ENCODE measurements at places on chromosomes 4 and X.

- no peak for DNase-seq
Observed at GRCh38 chrX:65528293-65528692, 6.3 kb downstream of the LAS1L start.

DNA sequence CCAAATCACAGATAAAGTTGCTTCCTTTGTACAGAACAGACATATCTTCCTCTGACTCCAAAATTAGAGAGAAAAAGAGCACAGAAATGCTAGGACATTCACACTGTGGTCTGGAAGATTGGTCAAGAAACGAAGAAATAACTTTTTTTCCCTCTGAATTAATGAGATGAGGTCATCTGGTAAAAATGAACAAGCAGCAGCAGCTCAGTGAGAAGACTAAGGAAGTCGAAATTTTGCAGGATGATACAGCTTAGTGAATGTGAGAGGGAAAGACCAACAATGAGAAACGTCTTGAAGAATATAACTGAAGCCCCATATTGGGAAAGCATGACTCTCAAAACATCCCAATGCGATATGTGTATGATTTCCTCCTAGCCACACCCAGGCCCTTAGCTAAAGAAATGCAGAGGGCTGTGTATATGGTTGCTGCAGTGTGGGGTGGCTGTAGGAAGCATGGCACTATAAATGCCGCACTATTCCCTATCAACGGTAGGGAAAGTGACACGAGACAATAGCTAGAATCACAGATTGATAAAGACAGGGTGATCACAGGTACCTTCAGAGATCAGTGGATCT is 208.6 kb downstream of the VEGFC start:
- no peak for DNase-seq

DNA sequence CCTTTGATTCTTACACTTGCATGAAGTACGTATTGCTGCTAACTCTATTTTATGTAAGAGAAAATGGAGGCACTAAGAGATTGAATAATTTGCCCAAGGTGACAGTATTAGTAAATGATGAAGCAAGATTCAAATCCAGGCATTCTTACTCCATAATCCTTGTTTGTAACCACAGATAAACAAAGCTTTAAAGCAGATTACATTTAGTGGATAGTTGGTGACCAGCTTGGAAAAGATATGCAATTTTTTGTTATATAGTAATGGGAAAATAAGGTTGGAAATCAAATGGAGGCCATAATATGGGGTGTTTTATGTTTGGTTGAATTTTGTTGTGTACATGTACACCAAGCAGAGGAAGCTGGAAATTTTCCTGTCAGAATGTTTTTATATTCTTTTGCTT is 30.8 kb downstream of the MND1 start:
- DNase-seq: no peak

- no peak for DNase-seq
Observed at GRCh38 chr4:119748853-119749252, 120.2 kb upstream of the PDE5A start.

DNA sequence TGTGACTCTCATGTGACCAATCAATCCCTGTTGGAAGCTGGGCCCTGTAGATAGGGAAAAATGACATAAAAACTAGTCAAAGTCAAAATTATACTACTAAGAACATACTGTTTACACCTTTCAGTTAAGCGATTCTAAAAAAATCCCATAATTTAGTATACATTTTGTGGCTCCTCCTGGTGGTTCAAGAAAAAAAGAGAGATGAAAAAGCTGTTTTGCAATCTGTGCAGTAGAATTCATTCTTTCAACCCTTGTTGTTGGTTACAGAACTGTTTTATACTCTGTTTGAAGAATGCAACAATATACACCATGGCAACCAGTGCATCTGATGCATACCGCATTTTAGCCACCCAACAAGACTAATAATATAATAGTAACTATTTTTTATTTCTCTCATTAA is 66.8 kb upstream of the ANK2 start:
- no peak for DNase-seq

DNA sequence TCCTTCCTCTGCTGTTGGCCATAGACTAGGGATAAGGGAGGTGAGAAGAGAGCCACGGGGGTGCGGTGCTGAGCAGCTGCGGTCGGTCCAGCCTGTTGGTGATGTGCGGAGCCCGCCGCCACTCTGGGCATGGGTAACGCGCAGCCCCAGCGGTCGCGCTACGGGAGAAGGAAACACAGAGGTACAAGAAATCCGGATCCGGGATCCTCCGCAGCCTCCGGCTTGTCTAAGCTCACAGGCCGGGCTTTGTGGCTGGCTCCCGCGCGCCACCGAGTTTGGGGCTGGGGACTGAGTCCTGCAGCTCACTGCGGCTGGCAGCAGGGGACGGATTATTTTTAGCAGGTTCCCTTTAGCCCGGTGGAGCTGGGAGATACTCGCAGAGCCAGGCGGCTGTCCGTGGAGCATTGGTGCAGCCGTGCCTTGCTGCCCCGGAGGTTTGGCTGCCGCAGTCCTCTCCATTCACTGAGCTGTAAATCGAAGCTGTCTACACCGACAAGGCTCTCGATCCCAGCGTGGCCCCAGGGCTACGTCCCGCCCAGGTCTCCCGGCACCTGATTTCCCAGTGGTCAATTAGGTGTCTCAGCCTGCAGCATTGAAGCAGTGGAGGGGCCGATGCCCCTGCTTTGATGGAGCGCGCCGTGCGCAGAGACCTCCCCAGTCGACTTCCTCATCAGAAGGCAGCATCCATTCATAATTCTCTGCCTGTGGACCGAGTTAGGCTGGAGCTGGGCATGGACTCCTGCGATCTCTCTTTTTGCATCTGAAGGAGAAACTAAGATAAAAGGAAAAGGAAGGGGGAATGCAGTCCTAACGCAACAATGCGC is 81.9 kb upstream of the SCML1 start:
- DNase-seq: no peak

GRCh38 chrX:51776851-51777250 is 33.6 kb downstream of the GSPT2 start:
- no peak for DNase-seq

DNA sequence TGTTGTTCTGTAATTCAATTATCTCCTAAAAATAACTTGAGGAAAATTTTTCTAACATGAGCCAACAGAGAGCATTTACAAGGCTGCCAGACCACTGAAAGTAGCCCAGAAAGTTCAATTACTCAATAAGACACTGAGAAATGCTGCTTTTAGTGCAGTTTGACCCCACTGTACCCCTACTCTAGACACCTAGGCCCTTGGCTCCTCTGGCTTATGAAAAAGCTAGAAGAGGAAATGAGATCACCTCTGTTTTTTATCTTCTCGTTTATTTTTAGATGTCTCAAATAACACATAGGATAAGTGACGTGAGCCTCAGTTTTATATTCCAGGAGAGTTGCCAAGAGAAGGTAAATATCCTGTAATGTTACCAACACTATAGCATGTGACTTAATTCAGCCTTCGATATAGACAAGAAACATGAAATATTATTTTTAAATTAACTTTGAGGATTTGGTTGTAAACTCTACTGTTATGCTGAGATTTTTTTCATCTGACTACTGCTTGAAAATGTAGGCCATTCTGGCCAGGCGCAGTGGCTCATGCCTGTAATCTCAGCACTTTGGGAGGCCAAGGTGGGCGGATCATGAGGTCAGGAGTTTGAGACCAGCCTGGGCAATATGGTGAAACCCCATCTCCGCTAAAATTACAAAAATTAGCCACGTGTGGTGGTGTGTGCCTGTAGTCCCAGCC is 24.4 kb downstream of the TNIP3 start:
- no peak for DNase-seq

DNA sequence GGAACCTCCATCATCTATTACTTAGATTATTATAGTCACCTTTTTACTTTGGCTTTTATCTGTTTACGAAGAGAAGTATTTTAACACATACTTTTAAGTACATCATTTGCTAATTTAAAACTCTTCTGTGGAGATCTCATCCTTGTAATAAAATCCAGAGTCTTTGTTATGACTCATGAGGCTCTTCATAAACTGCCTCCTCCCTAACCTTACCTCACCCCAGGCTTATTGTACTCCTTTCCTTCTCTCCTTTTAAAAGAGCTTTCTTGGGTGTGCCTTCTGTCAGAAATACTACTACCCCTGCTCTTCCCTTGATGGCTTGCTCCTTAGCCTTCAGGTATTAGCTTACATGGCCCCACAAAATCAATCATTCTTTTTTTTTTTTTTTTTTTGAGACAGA is 6.6 kb downstream of the ARL9 start:
- DNase-seq: no peak

DNA sequence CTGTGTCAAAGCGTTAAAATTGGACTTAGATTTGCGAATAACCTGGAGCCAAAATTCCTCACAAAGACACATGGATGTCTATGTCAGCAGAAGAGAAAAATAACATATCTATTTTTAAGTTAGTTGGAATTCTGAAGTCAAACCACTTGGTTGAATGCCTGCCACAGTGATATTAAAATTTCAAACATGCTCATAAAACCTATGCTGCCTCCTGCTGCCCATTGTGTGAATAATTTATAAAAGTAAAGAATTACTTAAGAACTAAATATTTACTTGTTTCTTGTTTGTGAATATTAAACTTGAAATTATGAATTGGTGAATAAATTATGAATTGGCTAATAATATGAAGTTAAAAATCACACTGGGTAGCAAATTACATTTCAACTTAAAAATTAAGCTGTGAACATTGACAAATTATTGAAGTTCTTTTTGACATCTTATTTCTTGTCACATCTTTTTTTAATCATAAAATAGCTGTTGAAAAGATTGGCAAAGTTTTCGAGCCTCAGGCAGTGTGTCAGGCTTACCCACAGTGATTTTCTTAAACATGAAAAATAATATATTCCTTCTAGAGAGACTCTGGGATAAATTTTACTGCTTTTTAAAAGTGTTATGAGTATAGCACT is 35.4 kb downstream of the FABP2 start:
- DNase-seq: peak; percentile 47

GRCh38 chr4:37980246-37980645 is 20.0 kb downstream of the PTTG2 start:
- no peak for DNase-seq

DNA sequence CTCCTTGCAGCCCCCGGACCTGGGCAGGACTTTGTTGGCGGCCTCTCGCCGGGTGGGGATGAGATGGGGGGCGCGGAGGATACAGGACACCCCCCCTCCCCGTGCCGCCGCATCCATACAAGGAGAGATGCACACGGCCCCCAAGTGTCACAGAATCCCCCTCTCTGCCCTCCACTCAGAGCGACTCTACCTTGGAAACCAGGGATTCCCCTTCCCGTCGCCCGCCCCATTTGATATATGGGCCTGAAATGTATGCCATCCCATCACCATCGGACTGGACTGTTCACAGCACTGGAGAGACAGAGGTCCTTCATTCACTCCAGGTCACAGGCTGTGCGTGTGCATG is 426 bp downstream of the PORCN start:
- DNase-seq: no peak

DNA sequence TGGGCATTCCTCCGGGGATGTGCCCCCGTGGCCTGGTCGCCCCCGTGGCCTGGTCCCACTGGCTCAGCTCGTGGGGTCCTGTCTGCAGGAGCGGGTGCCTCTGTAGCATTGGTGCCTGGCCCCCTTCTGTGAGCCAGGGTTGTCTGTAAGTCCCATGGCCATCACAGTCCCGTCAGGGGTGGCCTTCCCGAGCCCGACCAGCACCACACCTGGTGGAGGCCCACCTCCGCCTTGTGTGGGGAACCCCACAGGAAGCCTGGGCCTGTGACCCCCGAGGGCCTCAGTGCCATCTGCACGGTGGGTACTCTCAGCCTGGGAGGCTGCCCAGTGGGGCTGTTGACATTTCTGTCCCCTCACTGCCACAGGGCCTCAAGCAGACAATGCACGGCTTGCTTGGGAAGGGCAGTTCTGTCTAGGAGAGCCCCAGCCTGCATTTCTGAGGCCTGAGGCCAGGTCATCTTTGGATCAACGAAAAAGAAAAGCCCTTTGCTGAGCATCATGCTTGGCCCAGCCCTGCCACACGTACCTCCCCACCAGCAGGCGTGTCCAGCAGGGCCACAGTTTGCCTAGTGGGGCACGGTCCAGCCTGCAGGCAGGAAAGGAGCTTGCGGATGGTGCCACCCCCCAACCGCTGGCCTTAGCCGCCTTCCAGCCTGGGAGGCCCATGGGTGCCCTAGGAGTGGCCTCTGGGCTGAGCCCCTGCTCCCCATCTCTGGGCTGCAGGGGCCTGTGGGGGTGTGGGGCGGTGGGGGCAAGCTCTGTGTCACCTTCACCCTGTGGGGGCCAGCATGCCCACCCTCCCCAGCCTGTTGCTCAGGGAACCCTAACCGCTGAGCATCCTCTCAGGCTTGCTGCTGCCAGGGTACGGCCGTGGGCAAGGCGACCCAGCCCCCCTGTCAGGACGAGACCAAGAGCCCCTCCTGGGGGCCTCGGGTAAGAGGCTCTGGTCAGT is 23.2 kb downstream of the NKX1-1 start:
- DNase-seq: no peak

GRCh38 chr4:130056286-130056685 is 960.3 kb downstream of the C4orf33 start:
- DNase-seq: no peak

GRCh38 chrX:147958291-147958690 is 22.8 kb upstream of the FMR1NB start:
- DNase-seq: peak; percentile 14

DNA sequence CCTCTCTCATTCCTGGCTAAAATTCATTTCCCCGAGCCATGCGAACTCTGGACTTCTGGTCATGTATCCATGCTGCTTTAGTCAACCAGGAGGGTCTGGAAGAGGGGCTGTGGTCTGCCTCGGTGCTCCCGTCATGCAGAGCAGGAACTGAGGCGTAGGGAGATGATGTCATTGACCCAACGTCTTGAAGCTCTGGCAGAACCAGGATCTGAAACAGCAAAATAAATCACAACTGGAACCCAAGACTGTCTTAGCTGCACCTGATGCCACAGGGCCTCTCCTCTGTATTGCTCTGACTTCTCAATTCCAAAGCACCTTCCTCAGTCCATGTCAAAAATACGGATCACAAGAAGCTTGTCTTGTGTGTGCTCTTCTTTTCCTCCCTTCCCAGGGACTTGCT is 131.0 kb upstream of the LDB2 start:
- DNase-seq: no peak

- DNase-seq: no peak
Observed at GRCh38 chr4:123740236-123740635, 343.6 kb downstream of the SPRY1 start.

- DNase-seq: peak; percentile 80
Observed at GRCh38 chr4:99404595-99405287, 30.4 kb downstream of the ADH7 start.

- no peak for DNase-seq
Observed at GRCh38 chr4:180153587-180153986, 2089.6 kb upstream of the TENM3 start.

DNA sequence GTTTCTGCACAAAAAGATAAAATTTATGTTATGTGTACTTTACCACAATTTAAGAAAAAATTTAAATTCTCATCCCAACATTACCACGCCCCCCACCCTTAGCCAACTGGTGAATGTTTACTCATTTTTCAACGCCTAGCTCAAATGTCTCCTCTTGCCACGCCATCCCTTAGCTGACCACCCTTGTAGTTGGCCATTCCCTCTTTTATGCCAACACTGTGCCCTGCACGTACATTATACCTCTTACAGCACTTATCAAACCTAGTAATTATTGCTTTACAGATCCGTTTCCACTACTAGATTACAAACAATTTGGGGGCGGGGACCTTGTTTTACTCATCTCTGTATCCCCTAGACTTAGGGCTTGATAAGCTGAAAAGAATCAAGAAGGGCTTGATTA is 644 bp downstream of the ERCC6L start:
- DNase-seq: no peak
